ENCODE measurements at places on chromosomes 16 and 17.

DNA sequence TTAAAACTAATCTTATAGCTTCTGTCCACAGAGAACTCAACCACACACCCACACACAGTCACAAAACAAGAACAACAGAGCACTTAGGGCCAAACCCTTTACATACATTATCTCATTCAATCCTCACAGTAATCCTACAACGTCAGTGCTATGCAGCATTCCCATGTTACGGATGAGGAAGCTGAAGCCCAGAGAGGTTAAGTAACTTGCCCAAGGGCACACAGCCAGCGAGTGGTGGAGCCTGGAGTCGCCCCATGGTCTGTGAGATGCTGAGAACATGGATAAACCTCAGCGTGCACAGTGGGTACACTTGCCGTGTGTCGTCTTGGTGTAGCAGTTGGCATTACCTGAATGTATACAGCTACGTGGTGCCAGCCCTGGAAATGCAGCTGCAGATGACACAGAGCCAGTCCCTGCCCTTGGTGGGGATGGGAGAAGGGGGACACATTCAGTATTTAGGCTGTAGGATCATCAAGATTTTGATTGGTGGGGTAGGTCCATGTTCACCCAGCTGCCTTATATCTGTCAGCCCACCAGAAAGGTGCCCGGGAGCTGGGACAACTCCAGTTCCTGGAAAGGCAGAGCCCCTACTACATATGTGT lies 177.0 kb downstream of the IRF8 start:
- DNase-seq: no peak

DNA sequence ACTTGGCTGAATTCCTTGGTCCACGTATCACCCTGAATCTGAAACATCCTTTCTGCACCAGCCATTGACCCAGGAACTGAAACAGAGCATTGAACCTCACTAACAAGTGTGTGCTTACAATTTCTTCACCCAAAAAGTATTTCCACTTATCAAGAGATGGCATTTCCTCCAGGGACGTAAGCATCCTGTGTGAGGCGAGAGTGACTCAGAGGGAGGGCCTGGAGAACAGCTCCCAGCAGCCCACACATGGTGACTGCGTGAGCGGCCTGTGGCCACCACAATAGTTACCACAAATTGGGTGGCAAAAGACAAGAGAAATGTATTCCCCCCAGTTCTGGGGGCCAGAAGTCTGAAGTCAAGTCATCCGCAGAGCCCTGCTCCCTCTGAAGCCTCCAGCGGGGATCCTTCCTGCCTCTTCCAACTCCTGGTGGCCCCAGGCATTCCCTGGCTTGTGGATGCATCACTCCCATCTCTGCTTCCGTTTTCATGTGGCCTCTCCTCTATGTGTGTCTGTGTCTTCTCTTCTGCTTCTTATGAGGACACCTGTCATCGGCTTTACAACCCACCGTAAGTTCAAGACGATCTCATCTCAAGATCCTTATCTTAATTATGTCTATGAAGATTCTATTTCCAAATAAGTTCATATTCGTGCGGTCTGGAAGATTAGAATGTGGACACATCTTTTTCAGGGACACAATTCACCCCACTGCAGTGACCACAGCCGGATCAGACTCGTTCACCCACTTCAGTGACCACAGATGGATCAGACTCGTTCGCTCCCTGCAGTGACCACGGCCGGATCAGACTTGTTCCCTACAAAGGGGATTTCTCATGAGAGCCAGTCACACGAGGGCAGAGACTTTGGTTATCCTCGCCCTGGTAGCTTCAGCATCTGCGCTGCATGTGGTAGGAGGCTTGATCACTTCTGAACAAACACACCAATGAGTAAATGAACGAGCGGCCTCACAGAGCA lies 122.6 kb upstream of the FOXF1 start:
- peak; percentile 96 for DNase-seq

GRCh38 chr16:67202956-67203493 lies 4.1 kb downstream of the ELMO3 start:
- DNase-seq: no peak

GRCh38 chr16:49095539-49095938 lies 186.1 kb downstream of the CBLN1 start:
- no peak for DNase-seq

GRCh38 chr17:36936455-36937000 lies 747 bp upstream of the LHX1 start:
- no peak for DNase-seq

DNA sequence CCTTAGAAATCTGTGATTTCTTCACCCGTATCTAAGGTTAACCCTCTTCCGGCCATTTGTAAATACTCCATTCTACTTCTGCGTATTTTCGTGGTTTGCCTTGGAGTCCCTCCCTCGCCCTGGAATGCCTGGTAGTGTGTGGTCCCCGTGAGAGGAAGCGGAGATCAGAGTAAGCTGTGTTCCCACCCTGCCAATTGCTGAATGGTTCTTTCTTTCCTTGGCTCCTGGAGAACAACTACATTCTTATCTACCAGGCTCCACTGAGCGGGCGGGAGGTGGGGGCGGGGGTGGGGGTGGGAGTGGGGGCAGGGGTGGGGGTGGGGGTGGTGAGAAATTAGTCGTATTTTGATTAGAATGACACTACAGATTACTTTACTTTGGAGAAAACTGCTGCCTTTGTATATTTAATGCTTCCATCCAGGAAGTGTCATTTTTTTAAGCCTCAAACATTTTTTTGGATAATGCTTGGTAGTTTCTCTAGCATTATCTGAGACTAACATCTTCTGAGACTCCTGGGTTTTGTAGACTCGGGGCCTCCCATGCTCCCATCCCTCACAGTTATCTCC lies 20.9 kb upstream of the FASN start:
- no peak for DNase-seq

DNA sequence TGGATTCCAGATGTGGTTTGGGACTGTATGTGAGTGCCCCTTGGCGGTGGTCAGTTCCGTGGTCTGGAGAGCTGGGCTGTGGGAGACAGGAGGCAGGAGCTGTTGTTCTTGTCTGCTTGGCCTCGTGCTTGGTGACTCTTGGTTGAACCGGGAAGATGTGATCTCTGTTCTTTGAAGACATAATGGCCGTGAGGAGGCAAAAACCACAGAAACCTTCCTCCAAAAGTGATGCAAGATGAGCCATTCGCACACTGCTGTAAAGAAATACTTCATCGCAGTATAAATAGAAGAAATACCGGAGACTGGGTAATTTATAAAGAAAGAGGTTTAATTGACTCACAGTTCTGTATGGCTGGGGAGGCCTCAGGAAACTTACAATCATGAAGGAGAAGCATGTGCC lies 128.8 kb downstream of the RAP1GAP2 start:
- DNase-seq: no peak

GRCh38 chr17:67051155-67051538 lies 6.8 kb downstream of the CACNG1 start:
- no peak for DNase-seq

GRCh38 chr17:41002814-41003213 lies 3.1 kb upstream of the KRTAP3-2 start:
- DNase-seq: peak; percentile 24

DNA sequence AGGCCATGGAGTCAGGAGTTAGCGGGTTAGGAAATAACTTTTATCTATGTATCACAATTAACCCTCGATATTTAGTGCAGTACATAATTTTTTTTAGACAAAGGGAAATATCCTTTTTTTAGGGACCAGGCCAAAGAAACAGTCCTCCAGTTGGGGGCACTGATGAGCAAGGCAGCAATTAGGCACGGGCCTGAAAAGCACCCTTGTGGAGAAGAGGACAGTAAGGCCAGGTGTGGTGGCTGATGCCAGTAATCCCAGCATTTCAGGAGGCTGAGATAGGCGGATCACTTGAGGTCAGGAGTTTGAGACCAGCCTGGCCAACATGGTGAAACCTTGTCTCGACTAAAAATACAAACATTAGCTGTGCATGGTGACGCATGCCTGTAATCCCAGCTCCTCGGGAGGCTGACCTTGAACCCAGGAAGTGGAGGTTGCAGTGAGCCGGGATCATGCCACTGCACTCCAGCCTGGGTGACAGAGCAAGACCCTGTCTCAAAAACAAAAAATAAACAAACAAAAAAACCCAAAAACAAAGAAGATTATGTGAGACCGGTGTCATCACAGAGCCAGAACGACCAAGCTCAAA lies 158.3 kb upstream of the NOL11 start:
- no peak for DNase-seq

DNA sequence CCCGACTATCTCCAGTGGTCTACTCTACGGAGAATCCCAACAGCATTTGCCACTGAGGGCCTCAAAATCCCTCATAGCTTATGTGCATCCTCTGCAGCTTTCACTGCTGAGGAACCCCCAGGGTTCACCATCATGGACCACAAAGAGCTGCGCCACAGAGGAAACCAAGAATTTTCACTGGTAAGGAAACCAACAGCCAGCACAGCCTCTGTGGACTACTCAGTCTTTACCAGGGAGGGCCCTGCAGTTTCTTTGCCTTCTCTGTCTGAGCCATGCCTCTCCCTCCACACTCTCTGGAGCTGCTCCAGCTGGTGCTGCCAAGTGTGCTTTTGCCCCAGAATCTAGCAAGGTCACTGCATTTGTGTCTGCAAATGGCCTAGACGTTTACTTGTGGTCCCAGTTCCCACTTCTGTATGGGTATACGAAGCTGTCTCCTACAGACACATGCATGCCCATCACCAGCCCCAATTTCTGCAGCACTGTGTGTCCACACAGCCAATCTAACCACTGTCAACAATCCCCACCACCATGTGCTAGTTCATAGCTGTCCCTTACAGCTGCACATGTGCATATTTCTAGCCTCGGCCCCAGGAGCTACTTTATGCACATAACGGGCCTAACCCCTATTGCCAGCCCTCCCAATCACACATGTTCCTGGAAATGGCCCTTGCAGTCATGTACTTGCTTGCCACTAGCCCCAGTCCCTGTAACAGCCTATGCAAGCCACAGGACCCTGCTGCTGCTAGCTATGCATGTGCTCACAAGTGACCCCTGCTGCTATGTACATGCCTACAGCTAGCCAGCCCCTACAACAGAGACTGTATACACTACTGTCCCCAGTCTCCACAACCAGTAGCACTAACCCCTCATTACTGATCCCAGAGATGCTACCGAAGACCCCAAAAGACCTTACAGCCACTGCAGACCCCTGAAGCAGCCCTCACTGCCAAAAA lies 1437.4 kb downstream of the CDH11 start:
- DNase-seq: no peak

GRCh38 chr16:4307215-4308037 lies 8.4 kb upstream of the GLIS2 start:
- DNase-seq: peak; percentile 97

- peak; percentile 87 for DNase-seq
These were observed 50.4 kb upstream of the CIBAR2 start for GRCh38 chr16:85162478-85163277.

GRCh38 chr16:67562918-67563707 lies 787 bp downstream of the CTCF start:
- DNase-seq: peak; percentile 65

DNA sequence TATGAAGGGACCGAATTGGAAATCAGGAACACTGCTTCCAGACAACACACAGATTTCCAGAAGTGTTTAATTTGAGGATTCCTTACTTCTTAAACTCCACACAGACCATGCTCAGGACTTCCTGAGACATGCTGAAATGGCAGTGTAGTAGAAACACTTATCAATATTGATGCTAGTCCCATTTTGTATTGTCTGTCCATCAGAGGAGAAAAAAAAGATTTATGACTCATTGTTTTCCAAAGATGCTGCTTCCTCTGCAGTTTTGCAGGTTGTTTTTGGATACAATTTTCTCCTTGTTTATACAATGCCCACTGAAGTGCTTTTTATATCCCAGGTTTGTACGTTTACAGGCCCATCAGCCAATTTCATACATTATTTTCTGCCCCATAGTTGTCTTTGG lies 68.3 kb upstream of the TANC2 start:
- no peak for DNase-seq

GRCh38 chr17:78176548-78177025 lies 8.2 kb downstream of the SYNGR2 start:
- peak; percentile 35 for DNase-seq

- no peak for DNase-seq
These were observed 37.2 kb downstream of the GNAO1 start for GRCh38 chr16:56228476-56228875.

DNA sequence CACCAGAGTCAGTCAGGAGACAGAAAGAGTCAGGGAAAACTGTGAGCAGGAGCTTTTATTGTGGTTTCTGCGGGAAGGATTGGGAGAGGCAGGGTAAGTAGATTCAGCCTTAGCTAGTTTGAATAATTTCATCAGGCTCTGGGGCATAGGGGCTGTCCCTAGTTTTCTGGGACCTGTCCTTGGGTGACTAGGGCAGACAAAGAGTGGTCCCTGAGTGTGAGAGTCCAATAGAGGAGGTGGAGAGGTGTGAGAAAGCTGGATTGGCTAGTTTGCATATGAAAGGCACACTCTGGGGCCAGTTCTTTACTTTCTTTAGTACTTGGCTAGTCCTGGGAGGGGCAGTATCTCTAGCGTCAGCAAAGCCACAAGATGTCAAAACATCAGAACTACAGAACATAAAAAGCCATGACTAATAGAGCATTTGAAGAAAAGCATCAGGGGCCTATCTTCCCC lies 255.6 kb downstream of the HS3ST3A1 start:
- peak; percentile 98 for DNase-seq

GRCh38 chr17:40996829-40997228 lies 2.9 kb upstream of the KRTAP3-3 start:
- no peak for DNase-seq

DNA sequence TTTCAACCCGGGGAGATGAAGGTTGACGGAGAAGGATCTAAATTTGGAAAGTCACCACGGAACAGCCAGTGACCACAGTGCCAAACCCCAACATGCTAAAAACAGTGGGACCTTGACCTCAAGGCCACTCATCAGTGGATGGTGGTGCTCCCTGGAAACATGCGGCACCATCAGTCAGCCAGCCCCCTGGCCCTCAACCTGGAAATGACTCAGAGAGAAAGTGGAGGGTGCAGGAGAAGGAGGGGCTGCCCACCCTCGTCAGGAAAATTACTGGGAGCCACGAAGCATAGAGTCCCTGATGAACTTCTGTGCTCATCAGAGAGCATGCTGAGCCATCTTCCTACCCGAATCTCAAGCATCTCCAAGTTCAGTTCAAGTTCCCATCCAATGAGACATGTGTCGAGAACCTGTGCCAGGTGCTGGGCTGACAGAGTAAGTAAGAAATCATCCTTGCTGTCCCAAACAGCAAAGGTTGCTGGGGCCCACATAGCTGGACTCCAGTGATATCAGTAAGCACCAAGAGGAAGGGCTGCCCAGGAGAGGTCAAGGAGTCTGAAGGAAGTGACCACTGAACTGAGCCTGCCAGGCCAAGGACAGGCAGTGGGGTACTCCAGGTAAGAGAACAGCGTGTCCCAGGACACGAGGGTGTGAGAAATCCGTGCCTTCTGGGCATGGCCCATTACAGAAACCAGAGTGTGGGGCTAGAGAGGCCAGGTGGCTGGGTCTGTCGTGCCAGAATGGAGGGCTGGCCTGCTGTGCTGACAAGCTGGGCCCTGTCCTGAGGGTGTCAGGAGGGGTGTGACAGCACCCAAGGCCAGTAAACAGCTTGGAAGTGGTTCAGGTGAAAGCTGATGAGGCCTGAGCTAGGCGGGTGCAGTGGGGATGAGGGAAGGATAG lies 5.2 kb downstream of the PECAM1 start:
- peak; percentile 78 for DNase-seq

GRCh38 chr16:79151-80054 lies 1.4 kb downstream of the MPG start:
- no peak for DNase-seq
